ENCODE measurements at places on chromosomes 2 and 18.

GRCh38 chr2:198913394-198914152 is 544.2 kb downstream of the SATB2 start:
- DNase-seq: no peak

- no peak for DNase-seq
These were observed 694 bp downstream of the UNC50 start for GRCh38 chr2:98608962-98609604.

DNA sequence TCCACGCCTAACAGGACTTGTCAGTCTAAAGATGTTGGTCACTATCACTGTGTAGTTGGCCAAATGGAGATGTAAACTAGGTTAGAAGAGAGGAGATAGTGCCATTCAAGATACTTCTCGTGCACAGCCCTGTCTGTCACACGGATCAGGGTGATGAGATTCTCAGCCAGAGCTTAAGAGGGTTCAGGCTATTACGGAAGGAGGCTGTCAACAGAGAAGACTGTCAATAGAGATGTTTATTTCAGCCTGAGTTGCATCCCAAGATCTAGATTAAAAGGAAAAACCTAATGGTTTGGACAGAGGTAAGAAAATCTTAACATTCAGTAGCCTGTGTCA is 83.4 kb downstream of the AAK1 start:
- no peak for DNase-seq

DNA sequence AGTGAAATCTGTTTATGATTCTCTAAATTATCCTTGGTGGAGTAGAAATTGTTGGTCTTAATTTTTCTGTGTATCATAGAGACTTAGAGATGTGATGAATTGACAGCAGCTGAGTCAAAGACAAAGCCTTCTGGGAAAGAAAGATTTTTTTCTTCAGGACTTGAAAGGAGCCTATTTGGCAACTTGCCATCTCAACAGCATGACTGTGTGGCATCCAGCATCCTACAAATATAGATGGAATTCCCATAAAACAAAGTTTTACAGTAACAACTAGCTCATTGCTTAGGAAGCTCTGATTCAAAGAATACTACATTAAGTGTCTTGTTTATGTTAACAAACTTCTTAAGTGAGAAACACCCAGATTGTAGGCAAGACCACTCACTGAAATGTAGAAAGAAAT is 79.2 kb upstream of the SETBP1 start:
- DNase-seq: no peak

GRCh38 chr2:12852135-12852534 is 135.4 kb downstream of the TRIB2 start:
- DNase-seq: no peak

DNA sequence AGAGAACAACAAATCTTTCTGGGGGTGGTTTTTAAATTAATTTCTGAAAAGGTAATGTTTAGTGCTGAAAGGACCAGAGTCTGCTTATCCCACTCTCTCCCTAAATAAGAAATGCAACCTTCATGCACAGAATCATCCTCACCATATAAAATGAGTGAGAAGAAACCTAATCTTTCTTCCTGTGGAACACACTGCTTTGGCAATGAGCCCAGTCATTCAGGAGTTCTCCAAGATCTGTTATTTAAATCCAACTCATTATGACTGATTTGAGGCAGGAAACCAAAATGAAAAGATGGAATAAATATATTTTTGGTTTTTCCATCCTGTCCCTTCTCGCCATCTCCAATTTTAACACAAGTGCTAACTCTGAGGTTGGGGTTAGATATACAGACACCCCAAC is 228.3 kb downstream of the SRBD1 start:
- no peak for DNase-seq

- DNase-seq: no peak
These were observed 44.0 kb downstream of the CTDP1 start for GRCh38 chr18:79723628-79724027.

- DNase-seq: no peak
These were observed 11.5 kb upstream of the CELF4 start for GRCh38 chr18:37577051-37577611.

DNA sequence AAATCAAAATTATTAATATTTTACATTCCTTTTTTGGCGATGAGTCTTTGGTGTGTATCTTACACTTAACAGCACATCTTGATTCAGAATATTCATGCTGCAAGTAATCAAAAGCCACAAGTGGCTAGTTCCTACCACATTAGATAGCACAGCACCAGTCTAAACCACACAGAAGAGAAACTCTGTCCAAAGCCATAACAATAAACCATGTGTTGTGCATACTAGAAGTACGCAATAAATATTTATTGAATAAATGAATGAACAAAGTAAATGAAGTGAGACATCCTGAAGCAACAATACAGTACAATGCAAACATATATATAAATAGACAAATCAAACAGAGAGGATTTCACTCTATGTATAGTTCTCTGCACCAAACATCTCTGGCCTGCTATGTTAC is 287.3 kb downstream of the EXOC6B start:
- DNase-seq: no peak

DNA sequence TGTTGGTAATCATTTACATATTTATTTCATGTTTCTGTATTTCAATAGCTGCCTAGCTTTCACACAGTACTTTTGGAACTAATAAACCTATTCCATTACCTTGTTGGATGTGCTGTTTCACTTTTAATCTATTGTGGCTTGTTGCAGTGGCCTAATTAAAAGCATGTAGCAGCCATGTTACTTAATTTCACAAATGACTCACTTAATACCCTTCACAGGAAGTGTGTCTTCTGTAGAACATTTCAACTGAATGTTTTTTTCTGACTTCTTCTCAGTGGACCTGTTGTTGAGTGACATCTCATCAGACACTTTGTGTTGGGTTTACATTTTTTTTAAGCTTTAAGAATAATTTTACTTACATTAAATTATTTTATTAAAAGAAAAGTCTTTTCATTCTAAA is 260.5 kb upstream of the THUMPD2 start:
- no peak for DNase-seq

GRCh38 chr2:233285921-233286320 is 21.7 kb upstream of the SAG start:
- no peak for DNase-seq

DNA sequence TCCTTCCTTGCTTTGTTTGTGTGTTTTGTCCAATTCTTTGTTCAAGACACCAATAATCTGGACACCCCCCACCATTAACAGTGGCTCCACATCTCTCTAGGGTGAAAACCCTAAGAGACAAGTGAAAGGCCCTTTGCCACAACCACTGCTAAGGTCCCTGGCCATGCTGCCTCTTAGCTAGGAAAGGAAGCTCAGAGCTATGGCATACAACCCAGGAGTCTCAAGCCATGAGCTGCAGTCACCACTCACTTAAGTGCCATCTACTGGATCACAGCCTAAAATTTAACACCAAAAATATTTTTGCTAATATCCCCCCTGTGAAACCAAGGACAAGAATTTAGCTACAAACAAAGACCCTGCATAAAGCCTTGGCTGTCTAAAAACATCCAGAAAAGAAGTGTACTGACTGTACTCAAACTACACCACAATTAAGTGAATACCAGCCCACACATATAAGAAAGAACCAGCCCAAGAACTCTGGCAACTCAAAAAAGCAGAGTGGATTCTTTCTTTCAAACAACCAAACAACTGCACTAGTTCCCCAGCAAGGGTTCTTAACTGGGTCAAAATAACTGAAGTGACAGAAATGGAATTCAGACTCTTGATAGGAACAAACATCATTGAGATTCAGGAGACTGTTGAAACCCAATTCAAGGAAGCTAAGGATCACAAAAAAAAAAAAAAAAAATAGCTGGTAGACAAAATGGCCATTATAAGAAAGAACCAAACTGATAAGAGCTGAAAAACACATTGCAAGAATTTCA is 130.1 kb upstream of the GALNT5 start:
- no peak for DNase-seq

GRCh38 chr2:84969511-84970209 is 1.3 kb upstream of the KCMF1 start:
- DNase-seq: no peak

- no peak for DNase-seq
These were observed 512.7 kb upstream of the CDH2 start for GRCh38 chr18:28689588-28689987.

GRCh38 chr2:216799873-216800431 is 59.9 kb downstream of the TNP1 start:
- no peak for DNase-seq

DNA sequence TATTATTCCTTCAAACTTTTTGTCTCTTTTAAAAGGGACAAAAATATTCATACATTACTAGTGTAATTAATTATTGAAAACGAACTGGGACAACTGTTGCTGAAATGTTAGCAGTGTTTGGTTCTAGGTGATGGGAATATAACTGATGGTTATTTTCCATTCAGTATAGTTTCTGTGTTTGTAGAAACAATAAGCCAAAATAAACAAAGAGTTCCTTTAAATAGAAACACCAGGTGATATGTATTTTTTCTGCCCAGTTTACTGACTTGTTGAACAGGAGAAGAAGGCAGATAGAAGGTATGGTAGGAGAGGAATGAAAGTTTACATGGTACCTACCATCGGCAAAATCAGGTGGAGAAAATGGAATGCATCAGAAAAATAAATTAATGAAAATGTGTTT is 74.2 kb downstream of the LYPD6B start:
- no peak for DNase-seq

DNA sequence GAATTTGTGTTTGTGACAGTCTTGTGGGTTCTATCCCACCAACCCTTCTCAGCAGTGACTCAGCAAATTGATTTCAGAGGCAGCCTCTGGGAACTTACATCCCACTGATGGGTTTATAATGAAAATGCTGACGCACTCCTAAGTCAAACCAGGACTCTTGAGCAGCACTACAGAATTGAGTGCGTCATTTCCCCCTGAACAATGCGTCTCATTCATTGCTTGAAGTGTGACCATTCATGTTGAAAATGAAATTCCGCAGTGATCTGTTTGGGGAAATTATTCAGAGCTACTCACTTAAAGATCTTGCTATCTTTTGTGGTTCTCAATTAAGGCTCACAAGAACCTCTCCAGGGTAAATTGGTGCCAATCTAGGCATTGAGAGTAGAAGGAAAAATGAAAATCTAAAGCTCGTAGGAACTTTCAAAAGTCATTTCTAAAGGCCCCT is 417.7 kb upstream of the SLC14A2 start:
- no peak for DNase-seq

GRCh38 chr2:44137872-44138551 is 30.7 kb upstream of the PPM1B start:
- no peak for DNase-seq

- no peak for DNase-seq
These were observed 22.6 kb downstream of the MTX2 start for GRCh38 chr2:176291809-176292283.

- no peak for DNase-seq
These were observed 864 bp upstream of the XPO1 start for GRCh38 chr2:61538920-61539520.

DNA sequence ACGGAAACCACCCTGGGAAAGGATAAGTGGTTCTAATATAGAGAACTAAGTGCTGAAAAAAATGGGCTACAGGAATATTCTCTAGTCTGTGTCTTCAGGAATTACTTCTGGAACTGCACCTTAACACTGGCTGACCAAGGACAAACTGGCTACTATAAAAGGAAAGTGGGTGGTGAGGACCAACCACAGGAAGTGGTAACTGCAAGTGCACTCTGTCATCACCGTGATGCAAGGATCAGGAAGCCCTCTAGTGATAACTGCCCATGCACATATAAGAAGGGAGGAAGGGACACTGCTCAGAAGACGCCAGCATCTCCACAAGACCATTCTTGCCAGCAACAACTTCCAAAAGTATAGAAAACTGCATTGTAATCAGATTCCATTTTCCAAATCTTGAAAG is 424.4 kb upstream of the RGPD4 start:
- DNase-seq: no peak

DNA sequence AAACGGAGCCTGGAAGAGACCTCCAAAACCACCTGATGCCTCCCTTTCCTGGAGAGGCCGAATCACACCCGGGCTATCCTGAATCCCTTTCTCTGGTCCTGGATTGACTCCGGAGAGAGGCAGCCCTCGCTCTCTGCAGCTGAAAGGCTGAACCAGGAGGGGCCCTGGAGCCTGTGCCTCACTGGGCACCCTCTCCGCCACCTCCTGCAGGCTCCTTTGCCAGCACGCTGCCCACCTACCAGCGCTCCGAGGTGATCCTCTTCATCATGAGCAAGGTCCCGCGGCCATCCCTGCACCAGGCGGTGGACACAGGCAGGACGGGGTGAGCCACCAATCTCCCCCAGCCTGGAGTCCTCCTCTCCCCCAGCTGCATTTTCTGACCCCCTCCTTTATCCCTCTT is 35.7 kb downstream of the POMC start:
- DNase-seq: no peak

GRCh38 chr2:222805591-222806304 is 55.1 kb upstream of the ACSL3 start:
- DNase-seq: no peak

DNA sequence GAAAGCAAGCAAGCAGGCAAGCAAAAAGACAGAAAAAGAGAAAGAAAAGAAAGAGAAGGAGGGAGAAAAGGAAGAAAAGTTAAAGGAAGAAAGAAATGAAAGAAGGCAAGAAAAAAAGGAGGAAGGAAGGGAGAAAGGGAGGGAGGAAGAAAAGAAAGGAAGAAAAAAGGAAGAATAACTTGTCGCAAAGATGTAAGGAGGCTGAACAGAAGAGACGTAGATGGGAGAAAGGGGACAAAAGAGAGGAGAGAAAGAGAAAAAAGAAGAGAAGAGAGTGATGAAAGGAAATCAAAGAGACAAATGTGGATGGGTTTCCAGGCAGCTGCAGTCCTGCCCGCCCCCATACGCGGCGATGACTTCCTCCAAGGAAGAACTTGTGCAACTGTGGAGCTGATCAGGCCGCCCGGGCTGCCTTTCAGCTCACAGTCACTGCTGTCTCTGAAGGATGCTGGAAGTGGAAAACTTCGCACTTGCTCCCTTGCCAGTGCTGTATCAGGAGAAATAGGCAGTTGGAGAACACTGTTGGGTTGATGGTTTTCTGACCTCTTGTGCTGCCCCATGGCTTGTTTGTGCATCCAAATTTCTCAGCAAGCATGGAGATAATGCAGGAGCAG is 52.9 kb downstream of the TRIB2 start:
- no peak for DNase-seq

GRCh38 chr2:219285373-219285735 is 6.2 kb downstream of the DNAJB2 start:
- peak; percentile 64 for DNase-seq

GRCh38 chr2:16633621-16634430 is 31.8 kb downstream of the CYRIA start:
- DNase-seq: no peak

DNA sequence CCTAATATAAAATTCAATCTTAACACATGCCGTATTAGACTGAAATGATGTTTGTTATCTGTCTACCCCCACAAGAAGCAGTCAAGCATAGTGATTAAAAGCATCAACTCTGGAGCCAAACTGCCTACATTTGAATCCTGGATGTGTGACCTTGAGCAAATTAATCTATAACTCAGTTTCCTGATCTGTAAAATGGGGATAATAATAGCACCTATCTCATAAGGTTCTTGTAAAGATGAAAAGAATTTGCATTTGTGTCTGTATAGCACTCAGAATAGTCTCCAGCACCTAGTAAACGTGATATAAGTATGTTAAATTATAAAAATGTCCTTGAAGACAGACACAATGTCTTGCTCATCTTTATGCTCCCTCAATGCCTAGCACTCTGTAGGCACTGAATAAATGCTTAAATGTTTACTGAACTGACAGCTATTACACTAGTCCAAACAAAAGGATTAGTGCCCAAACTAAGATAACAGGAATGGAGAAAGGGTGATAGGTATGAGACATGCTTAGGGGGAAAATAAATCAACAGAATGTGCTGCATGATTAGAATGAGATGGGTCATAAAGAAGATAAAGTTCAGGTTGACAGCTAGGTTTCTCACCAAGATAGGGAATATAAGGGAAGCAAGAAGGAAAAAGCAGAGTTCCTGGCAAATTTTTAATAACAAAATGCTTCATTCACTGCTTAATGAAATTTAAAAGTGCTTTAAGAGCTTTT is 180.6 kb downstream of the ATAD2B start:
- DNase-seq: no peak
